ENCODE measurements at places on chromosomes 5 and 9.

DNA sequence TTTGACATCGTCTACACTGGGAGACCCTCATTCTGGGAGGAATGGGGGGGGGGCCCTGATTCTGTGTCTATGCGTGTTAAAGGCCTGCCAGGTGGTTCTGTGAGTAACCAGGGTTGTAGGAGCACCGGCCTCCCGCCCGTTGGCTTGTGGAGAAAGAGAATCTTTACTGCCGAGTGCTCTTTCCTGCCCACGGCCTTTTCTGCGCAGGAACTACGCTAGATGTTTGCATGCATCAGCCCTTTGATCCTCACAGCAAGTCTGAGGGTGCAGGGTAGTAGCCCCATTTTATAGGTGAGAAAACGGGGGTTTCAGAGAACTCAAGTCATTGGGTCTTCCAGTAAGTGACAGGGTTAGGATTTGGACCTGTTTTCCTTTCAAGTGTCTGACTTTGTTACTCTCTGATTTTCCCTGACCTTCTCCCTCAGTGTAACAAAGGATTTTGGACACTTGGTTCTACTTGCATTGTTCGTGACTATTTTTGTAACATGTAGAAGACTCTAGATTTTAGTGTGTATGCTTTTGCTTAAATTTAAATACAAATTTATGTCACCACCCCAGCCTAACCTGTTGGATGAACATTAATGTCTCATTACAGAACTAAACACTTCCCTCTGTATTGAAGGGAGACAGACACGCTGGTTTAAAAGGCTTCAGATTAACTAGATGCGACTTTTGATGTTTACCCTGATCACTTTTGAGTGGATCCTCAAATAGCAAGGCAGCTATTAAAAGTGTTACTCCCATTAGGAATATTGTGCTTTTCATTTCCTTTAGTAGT is 22.0 kb downstream of the MAST4 start:
- no peak for DNase-seq

- no peak for DNase-seq
Observed at GRCh38 chr9:87883990-87884389, 1.3 kb downstream of the SPATA31E1 start.

- no peak for DNase-seq
Observed at GRCh38 chr5:108398964-108399363, 17.1 kb upstream of the FBXL17 start.

DNA sequence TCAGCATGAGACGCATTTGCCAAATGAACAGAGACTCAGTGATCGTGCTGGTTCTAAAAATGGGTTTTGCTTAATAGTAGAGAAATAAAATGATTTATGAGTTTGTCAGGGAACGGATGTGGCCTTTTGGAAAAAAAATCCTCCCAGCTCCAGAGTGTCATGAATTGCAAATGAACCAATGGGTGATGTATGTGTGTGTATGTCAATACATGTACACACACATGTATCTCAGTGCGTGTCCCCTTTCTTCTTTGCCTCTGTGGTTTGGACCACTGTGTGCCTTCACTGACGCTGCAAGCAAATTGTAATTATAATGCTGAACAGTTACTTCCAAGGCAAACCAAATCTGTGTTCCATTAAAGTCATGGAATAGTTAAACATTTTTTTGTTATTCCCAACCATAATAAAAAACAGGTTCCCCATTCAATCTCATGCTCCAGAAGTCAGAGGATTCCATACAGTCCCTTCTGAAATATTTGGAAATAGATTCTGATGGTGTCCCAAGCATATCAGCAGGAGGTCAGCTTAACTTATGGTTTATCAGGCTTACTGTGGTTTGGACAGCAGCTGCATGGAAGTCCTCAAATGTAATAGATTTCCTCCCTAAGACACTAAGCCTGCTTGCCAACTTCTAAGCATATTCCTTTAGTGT is 630.5 kb downstream of the ACTL7B start:
- no peak for DNase-seq

DNA sequence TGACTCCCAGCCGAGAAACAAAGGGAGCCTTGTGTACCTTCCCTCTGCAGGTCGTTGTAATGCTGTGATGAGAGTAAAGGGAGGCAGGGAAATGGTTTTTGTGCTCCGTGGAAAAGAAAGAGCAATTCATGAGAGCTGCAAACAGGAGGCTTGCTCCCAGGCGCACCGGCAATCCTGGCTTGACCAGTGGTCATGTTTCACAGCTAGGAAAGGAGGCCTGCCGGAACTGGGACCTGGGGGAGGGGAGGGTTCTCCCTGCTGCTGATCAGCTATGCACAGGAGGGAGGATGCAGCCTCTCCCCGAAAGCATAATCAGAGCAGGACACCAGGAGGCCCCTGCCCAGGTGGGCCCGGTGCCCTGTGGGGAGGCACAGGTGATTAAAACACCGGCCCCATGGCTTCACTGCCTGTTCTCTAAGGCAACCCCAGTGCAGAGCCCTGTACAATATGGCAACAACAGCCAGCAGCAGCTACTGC is 131.3 kb downstream of the ZDHHC21 start:
- no peak for DNase-seq

DNA sequence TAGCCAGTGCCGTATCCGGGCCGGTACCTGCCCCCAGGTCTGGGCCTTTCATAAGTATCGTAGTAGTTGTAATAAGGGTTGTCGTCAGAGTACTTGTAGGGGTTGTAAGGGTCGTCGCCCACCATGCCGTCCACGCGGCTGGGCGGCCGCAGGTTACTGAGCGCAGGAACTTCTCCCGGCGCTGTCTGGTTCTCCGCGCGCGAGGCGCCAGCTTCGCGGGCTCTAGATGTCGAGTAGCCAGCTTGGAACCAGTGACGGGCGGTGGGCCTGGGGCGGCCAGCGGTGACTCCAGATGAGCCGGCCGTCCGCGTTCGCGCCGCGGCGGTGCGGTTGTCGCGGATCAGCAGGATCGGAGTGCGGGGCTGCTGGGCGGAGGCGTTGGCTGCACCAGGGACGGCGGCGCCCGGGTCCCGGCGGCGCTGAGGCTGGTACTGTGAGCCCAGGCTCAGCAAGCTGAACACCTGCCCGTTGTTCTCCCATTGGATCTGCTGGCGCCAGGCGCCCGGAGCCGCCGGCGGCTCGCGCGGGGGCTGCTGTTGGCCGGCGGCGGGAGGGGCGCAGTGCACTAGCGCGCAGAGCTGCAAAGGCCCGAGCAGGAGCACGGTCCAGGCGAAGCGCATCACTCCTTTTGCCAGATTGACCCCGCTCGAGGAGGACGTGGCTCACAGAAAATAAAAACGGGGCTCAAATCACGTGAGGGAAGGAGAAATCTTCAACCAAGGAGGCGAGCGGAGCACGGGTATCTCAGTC is 518 bp downstream of the LOX start:
- DNase-seq: no peak

DNA sequence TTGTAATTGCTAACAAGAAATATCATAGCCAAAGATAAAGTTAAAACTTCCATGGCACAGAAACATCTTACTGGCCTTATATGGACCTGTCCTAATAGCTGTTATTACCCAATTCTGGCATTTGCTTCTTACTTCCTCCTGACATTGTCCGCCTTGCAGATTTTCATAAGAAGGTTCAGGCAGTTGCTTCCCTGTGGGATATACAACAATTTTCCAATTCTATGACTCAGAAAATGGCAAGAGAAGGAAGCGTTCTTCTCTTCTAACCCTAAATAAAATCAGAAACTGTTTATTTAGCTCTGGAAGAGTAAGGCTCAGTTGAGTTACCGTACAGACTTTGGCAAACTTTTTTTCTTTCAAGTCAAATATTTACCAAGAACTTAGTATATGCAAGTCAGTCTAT is 1.7 kb downstream of the PRKAA1 start:
- no peak for DNase-seq

- no peak for DNase-seq
Observed at GRCh38 chr5:15574806-15575325, 74.9 kb downstream of the FBXL7 start.

GRCh38 chr9:78879324-78880100 is 582.6 kb downstream of the PSAT1 start:
- no peak for DNase-seq

GRCh38 chr5:129973716-129974426 is 69.6 kb downstream of the CHSY3 start:
- DNase-seq: no peak

- no peak for DNase-seq
Observed at GRCh38 chr9:68966496-68966944, 47.4 kb downstream of the PRKACG start.

Data from stimulated activated CD8-positive, alpha-beta memory T cell treated with anti-CD3 and anti-CD28 coated beads, Interleukin-7, amount 100 ng/mL, for 1 hour (primary cell).